Motor neuron (in vitro differentiated cells): ENCODE measurements at places on chromosomes 1 and 21. TPM values are rescaled to one million over a fixed set of nuclear protein-coding genes. Genes with fewer than 3 reads are reported as not detected.

Gene NR1I3
- 3.2 and 3.6 TPM in 2 replicates for total RNA-seq

Gene HPDL
- total RNA-seq, result 1.5 and 1.7 TPM in 2 replicates

Gene LCE1F
- not detected in 2 replicates for total RNA-seq

Gene MAP7D1
- total RNA-seq, result 85.6 and 109 TPM in 2 replicates

Gene CNR2
- total RNA-seq, result 0.10 TPM in 1 of 2 replicates, not detected in the other

Gene GJA9
- 0.18 and 0.31 TPM in 2 replicates for total RNA-seq

Gene CTSK
- 1.2 and 2.8 TPM in 2 replicates for total RNA-seq

Gene KCNK1
- 0.58 and 1.1 TPM in 2 replicates for total RNA-seq

Gene ICOSLG
- 0.56 and 1.0 TPM in 2 replicates for total RNA-seq

Gene CELSR2
- 25.7 and 43.2 TPM in 2 replicates for total RNA-seq

Gene C1orf185
- not detected in 2 replicates for total RNA-seq

Gene CHI3L1
- total RNA-seq, result 0.38 TPM in 1 of 2 replicates, not detected in the other

Gene ANKRD35
- 0.43 and 0.44 TPM in 2 replicates for total RNA-seq

Gene C1QA
- 0.81 TPM in 1 of 2 replicates, not detected in the other for total RNA-seq

Gene NR5A2
- total RNA-seq, result 1.3 and 1.7 TPM in 2 replicates

Gene HPCA
- total RNA-seq, result 22.3 and 23.5 TPM in 2 replicates

Gene MAP3K21
- 3.7 and 4.2 TPM in 2 replicates for total RNA-seq

Gene SYTL1
- 1.3 and 2.2 TPM in 2 replicates for total RNA-seq

Gene GON4L
- total RNA-seq, result 51.8 and 52.7 TPM in 2 replicates

Gene KRTAP13-2
- not detected in 2 replicates for total RNA-seq

Gene SEMA4A
- total RNA-seq, result 4.0 and 6.7 TPM in 2 replicates

Gene S100A2
- total RNA-seq, result 1.0 TPM in 1 of 2 replicates, not detected in the other

Gene PLA2G2D
- total RNA-seq, result 0.87 and 1.0 TPM in 2 replicates

Gene AADACL4
- 0.36 TPM in 1 of 2 replicates, not detected in the other for total RNA-seq

Gene BCL2L15
- 0.57 and 0.78 TPM in 2 replicates for total RNA-seq

Gene SPRR2G
- total RNA-seq, result not detected in 2 replicates

Gene S100A3
- total RNA-seq, result 0.42 TPM in 1 of 2 replicates, not detected in the other

Gene LRRC53
- total RNA-seq, result not detected in 2 replicates

Gene BEND5
- 2.9 TPM in 2 replicates for total RNA-seq

Gene RCC1
- total RNA-seq, result 10.7 and 11.4 TPM in 2 replicates

Gene UBASH3A
- 0.49 and 0.66 TPM in 2 replicates for total RNA-seq

Gene AMY1A
- total RNA-seq, result not detected in 2 replicates

Gene BRINP3
- total RNA-seq, result 1.0 TPM in 1 of 2 replicates, not detected in the other

Gene NECTIN4
- total RNA-seq, result 4.4 and 6.0 TPM in 2 replicates

Gene ESRRG
- total RNA-seq, result 59.6 and 59.7 TPM in 2 replicates

Gene KRTAP12-2
- 0.27 TPM in 1 of 2 replicates, not detected in the other for total RNA-seq

Gene TFAP2E
- 0.20 and 0.81 TPM in 2 replicates for total RNA-seq

Gene UBIAD1
- 14.3 and 15.6 TPM in 2 replicates for total RNA-seq

Gene ASCL5
- 0.31 and 0.38 TPM in 2 replicates for total RNA-seq

Gene ADORA1
- total RNA-seq, result 3.7 and 4.1 TPM in 2 replicates

Gene PBX1
- total RNA-seq, result 207 and 221 TPM in 2 replicates

Gene AGMAT
- total RNA-seq, result 0.70 and 1.1 TPM in 2 replicates
